CD4-positive, alpha-beta T cell (primary cell): ENCODE measurements at places on chromosomes 2 and 18.

GRCh38 chr2:176106581-176107539 lies at the start of gene HOXD11:
Gene HOXD11, plus strand, starts transcription at chr2:176107280. Its CDS starts 76 bp downstream, at chr2:176107356.
- DNase-seq, result no peak

GRCh38 chr18:65748321-65748720 lies 2.5 kb upstream of the CDH7 start:
- no peak for DNase-seq

DNA sequence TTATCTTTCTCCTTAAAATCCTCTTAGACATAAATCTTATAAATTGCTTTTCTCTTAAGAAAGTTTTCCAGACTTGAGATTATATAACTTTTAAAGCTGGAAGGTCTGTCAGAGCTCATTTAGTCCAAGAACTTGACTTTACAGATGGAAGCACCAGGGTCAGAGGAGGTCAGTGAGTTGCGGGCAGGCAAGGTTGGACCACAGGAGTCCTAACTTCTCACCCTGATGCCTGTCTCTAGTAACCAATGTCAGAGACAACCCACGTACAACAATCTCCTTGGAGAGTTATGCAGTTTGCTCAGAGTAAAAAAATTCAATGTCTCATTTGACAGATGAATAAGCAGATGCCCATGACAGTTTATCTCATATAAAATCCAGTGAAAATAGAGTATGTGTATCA lies 203.9 kb downstream of the DLGAP1 start:
- no peak for DNase-seq

DNA sequence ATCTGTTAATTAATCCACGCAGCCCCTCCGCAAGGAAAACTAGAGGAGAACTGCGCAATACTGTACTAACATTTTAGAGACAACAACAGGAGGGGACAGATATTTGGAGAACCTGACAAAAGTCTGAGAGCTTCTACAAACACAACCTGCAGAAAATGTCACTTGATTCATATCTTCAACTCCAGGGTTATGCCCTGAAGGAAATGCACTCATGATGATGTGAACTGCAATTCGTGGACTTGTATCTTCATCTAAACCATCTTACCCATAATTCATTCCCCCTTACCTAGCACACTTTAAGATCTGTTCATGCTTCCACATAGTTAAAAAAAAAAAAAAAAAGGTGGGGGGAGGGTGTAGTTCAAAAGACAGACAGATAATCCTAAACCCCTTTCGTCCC lies 75.5 kb downstream of the AFF3 start:
- DNase-seq, result no peak

DNA sequence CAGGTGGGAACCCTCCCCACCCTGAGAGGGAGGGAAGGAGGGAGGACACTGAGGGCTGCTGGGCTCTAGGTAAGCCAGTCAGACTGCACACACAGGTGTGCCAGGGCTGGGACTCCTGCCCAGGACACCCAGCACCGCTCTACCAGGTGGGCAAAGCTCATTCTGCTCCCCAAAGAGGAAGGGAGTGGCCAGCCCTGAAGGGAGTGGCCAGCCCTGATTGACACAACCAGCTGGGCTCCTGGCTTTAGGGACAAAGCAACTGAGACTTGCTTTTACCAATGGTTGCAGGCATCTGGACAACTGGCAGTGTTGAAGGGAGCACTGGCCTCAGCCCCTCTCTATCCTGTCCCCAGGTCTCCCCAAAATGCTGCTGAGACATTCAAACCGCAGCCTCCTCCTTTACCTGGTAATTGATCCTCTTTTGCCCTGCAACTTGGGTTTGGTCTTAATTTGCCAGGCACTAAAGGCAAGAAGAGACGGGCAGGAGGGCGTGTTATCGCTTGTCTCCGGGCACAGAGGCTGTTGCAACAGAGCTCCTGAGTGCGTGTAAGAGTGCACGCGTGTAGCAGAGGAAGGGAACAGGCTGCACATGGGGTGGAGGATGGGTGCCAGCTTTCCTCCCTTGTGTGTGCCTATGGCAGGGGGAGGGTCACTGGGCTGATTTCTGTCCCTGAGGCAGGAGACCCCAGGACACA lies 14.5 kb upstream of the FOSL2 start:
- no peak for DNase-seq
